ENCODE measurements at places on chromosomes 13 and 19.

DNA sequence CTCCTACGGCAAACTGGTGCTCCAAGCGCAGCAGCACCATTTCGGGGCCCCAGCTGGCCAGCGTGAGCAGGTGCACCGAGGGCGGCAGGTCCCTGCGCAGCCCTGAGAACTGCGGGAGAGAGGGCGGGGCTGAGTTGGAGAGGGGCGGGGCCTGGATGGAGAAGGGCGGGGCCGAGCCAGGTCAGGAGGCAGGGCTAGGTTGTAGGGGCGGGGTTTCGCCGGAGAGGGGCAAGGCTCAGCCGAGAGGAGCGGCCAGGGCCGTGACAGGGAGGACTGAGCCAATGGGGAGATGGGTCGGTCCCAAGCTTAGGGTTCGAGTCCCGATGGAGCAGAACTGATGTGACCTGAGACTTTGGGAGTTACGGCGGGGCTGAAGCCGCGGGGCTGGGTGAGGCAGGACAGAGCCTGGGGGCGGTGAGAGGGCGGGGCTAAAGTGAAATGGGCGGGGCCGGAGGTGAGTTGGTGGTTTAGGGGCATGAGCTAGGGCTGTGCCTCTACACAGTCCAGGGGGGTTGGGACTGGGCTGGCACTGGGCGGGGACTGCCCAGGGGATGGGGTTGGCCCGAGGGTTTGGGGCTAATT, 19.0 kb downstream of the MAN2B1 start:
- DNase-seq, result no peak

GRCh38 chr13:109655206-109655600, 131.2 kb downstream of the IRS2 start:
- no peak for DNase-seq

DNA sequence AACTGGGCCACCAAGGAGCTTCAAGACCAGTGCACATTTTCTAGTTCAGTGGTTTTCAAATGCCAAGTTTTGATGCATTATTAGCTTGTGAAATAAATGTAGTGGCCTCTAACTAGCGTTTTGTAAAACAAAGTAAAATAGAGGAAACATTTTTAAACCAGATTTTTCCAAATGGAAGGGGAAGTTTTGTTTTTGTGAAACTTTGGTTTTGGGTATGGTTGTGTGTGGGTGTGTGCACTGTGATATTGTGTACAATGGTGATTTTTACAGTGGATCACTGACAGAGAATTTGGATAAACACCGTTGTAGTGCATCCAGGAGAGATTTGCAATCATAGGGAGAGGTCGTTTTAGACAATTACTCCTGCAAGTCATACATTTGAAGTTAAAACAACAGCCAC, 108.9 kb downstream of the SLC7A1 start:
- DNase-seq, result no peak

DNA sequence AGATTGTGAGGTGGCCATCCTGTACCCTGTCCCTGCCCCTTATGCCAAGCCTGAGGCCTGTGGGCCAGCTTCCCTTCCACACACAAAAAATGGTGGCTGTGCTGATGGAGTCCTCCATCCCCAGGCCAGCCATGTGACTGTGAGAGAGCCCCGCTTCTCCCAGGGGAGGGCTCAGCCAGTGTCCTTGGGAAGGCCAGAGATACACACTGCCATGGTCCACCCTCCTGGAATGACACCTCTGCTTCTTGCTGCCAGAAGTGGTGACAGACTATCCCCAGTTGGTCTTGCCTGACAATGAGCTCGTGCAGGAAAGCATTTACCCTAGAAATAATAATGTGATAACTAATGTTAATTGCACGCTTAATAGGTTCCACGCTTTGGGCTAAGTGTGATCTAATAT, 38.0 kb downstream of the FAM124A start:
- no peak for DNase-seq

GRCh38 chr13:39349391-39349960, 253.5 kb downstream of the LHFPL6 start:
- no peak for DNase-seq

- peak; percentile 92 for DNase-seq
These were observed 30.1 kb upstream of the CCDC124 start for GRCh38 chr19:17902701-17903100.

GRCh38 chr13:114105521-114106225, 26.8 kb downstream of the RASA3 start:
- no peak for DNase-seq

- DNase-seq, result no peak
These were observed 284.4 kb downstream of the DIAPH3 start for GRCh38 chr13:59879281-59879680.

DNA sequence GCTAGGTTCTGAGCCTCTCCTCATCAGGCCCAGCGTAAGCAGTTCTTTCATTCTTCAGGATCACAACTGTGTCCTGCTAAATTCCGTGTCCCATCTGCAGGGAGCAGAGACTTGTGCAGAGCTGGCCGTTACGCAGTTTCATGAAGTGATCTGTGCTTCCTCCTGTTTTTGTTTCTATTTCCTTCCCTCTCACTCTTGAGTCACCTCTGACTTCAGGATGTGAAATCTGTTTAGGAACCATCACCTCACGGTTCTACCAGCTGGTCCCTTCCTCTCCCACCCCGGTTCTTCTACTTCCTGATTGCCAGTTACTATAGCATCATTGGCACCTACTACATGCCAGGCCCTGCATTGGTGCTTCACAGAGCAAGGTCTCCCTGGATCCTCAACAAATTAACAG, 8.5 kb downstream of the MAU2 start:
- DNase-seq, result no peak

DNA sequence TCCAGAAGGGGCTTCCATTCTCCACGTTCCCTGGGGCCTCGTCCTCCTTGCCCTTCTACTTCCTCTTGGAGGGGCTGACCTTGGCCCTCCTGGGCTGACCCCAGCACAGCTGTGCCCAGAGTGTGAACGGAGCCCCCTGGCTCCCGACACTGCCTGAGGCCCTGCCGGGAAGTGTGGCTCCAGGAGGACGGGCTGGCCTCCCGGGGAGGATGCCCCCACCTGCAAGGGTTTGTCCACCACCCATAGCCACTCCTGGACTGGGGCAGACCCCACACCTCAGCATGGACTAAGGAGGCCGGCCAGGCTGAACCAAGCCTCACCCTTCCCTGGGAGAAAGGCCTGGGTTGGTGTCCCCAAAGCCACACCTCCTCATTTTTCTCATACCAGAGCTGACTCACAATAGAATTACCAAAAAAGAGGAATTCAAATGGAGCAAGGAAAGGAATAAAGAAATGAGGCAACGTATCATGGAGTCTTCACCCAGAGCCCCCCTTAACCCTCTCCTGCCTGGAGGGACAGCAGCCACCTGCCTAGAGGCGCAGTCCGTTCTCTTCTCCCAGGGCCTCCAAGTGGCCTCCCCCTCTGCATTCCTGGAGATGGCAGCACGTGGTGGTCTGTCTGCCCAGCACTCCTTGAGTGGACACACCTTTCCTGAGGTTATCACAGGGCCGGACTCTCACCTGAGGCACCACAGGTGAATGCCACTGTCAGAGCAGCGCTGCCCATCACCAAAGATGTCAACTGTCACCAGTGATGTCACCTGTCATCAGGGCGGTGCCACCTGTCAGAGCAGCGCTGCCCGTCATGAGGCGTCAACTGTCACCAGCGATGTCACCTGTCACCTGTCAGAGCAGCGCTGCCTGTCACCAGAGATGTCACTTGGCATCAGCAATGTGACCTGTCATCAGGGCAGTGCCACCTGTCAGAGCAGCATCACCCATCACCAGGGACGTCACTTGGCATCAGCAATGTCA, 3.1 kb upstream of the C13orf46 start:
- no peak for DNase-seq

GRCh38 chr13:95087746-95088305, 213.4 kb downstream of the ABCC4 start:
- DNase-seq, result no peak

DNA sequence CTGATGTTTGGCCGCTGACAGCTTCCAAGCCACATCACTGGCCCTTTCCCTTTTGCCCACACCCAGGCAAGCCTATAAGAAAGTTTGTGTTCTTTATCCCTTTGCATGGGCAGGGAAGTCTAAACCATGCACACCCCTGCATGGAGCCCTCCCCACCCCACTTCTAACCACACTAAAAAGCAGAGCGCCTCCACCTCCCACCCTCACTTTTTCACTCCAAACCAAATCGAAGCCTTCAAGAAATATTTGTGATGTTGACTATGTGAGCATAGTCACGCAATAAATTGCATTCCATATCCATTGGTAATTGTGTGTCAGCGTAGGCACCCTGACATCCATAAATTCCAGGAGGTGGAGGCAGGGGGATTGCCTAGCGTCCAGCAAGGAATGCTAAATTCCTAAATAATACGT, 104.4 kb upstream of the LSM14A start:
- DNase-seq, result no peak

- no peak for DNase-seq
These were observed 4.5 kb downstream of the PSMD8 start for GRCh38 chr19:38378866-38379265.

DNA sequence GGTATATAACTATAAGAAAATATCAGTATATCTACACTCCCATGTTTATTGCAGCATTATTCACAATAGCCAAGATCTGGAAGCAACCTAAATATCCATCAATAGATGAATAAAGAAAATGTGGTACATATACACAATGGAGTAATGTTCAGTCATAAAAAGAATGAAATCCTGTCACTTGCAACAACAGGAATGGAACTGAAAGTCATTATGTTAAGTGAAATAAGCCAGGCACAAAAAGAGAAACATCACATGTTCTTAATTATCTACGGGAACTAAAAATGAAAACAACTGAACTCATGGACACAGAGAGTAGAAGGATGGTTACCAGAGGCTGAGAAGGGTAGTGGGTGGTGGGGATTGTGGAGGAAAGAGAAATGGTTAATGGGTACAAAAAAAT, 665.2 kb downstream of the TBC1D4 start:
- DNase-seq, result no peak

DNA sequence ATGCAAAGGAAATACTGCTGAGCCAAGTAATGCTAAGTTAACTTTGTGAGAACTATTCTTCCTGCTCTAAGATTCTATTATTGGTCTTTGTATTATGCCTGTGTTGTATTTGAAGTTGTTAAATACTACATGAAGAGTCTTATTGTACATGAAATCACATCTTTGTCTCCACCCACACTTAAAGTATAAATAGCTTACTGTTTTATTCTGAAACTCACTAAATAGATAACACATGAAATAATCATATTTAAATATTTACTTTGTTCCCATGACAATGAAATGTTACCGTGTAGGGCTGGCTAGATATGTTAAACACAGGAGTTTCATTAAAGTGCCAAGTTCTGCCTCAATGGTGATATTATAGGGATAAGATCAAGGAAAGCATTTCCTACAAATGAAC, 562.1 kb upstream of the ATXN8OS start:
- DNase-seq, result no peak

GRCh38 chr19:8155318-8155717, 5.9 kb upstream of the FBN3 start:
- no peak for DNase-seq

- DNase-seq, result no peak
These were observed 539.7 kb downstream of the RFC3 start for GRCh38 chr13:34357435-34358232.

DNA sequence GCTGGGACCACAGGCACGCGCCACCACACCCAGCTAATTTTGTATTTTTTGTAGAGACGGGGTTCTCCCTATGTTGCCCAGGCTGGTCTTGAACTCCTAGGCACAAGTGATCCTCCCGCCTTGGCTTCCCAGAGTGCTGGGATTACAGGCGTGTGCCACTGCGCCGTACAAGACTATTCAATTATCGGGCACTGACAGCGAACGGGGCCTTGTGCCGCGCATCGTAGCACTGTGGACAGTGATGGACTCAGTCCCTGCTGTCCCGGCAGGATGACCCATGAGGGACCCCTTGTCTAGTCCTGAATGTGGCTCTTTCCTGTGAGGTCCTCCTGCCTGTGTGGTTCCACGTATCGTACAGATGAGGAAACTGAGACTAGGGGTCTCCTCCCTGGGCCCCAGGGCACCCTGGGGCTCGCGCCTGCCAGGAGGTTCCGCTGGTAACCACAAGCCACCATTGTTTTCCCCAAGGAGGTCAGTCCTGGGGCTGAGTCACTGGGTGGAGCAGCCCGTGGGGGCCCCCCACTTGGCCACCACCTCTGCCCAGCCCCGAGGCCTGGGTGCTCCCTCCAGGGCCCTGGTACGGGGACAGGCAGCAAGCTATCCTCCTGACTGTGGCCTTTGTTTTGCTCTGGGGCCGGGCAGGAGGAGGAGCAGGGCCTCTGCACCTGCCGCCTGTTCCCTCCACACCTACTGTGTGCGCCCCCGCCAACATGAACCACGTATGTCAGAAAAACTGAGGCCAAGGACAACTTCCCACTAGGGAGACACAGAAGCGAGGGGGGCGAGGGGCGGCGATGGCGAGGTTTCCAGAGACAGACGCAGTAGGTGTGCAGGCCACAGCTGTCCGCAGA, 2.9 kb upstream of the TCF3 start:
- DNase-seq, result no peak

DNA sequence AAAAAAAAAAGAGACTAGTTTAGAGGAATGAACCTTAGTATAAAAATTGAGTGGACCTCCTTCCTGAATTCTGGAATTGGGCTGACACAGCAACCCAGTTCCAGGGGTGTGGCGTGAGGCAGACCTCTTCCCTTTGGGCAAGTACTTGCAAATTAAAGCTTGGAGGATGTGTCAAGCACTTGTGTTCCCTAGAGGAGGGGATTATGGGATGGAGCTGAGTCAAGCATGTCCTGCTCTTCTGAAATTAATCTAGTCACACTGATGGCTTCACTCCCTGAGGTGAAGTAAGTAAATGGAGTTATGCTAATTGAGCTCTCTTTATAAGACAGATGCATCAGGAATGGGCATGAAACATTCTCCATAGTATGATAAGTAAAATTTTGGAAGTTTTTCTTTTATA, 107.7 kb upstream of the HTR2A start:
- no peak for DNase-seq

DNA sequence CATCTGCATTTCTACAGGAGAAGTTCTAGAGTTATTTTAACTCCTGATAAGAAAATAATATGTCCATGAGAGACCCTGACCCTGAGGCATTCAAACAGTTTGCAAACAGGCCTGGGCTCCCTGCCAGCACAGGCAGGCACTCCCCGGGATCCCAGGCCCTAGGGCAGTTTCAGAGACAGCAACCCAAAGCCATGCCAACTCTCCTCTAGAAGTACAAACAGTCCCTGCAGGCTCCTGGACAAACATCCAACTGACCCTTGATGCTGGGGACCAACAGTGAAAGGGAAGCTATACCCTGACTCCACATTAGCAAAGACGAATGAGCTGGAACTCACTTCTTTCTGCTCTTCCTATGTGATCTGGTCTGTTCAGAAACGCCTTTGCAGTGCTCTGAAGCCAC, 44.8 kb downstream of the CCDC70 start:
- no peak for DNase-seq

DNA sequence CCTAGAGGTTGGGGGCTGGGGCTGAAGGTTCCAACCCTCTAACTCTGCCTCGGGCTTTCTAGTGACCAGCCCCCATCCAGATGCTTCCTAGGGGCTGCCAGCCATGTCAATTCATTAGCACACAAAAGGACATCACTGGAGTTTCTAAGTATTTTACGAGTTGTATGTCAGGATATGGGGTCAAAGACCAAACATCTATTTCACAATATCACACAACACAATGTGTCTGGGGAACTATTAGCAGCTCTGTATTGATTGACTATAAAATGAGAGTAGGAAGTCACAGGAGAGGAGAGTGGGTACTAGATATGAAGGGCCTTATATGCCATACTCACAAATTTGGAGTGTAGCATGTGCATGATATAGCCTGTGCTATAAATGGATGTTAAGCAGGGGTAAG, 42.1 kb downstream of the LPAR6 start:
- no peak for DNase-seq
